ENCODE measurements at places on chromosomes 1 and 21.

DNA sequence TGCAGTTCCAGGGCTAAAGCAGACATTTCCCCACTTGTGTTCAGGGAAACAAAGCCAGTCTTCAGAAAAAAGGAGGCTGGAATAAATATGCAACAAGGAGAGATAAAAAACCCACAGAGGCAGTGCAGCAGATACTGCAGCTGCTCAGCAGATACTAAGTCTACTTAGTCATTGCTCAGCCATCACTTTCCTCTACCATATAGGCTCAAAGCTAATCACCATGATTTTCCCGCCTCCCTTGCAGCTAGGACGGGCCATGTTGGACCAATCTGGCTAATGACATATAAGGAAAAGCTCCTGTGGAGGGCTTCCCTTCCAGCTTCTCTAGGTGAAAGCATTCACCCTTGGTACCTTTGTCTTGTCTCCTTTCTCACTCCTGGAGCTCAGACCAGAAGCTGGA, 10.0 kb upstream of the EFHD2 start:
- no peak for DNase-seq

DNA sequence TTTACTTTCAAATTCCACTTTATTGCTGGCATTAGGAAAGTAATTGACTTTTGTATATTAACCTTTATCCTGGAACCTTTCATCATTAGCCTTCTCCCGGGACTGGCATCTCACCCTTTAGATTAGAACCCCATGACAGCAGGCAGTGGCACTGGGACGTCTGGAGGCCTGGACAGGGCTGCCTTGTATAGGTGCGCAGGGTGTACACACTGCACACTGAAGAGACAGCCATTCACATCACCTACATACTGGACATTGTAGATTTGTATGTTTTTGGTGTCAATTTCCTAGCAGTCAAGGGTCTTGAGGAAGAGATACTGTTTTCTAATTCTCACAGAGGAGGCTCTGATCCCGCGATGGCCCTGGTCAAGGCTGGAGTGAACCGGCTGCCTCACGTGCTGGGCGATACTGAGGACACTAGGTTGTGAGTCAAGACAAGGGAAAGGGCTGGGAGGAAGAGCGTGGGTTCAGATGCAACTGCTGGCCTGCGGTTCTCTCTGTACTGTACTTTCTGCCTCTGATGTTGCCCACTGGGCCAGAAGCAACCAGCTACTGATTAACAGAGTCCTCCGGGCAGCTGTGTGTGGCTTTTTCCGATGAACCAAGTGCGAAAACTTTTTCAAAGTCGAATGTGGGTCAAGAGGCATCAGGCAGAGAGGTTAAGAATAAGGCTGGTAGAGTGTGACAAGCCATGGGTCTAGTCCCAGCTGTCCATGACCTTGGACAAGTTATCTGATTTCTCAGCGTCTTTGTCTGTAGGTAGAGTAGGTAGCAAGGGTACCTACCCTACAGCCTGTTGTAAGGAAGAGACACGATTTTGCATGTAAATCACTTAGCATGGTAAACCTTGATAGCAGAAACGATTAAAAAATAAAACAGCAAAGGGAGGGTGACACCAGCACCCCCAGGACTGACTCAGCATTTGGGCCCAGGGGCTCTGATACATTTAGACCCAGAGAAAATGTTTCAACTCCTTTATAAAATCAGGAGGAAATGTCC, 38.2 kb upstream of the SLC25A33 start:
- DNase-seq: no peak

DNA sequence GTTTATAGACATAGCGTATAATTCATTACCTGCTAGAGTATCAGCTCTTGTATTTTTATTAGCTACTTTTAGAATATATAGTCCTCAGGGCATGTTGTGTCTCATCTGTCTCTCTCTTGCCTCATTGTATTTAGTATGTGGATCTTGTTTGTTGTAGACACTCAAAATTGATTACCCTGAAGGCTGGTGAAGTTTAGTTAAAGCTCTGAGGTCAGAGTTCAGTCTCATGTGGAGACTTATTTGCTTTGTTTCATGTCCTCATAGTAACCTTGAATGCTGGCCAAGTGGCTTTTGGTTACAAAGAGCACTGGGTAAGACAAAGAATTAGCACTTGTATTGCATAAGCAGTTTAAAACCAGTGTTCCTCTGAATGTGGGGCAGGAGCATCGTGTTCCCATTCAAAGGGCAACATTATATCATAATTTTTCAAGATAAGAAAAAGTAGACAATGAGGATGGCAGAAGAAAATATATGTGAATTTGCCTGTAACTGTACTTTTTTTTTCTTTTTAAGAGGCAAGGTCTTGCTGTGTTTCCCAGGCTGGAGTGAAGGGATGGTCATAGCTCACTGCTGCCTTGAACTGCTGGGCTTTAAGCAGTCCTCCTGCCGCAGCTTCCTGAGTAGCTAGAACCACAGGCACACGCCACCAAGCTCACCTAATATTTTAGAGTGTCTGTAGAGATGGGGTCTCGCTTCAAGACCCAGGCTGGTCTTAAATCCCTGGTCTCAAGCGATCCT, 17.4 kb downstream of the CNST start:
- DNase-seq: no peak

- no peak for DNase-seq
Measured at GRCh38 chr1:108585313-108585712, 25.4 kb downstream of the EEIG2 start.

DNA sequence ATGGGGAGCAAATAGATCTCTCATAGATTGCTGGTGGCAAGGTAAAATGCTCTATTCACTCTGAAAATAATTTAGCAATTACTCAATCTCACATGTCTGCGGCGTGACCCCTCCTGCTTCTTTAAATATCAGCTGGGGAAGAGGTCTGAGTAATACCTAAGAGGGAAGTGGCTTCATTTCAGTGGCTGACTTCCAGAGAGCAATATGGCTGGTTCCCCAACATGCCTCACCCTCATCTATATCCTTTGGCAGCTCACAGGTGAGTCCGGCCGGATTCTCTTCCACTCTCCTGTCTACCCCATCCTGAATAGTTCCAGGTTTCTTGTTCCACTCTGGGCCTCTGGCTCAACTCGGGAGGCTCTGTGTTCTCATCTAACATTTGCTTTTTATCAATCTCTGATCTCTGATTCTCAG, at the start of gene SLAMF7:
Gene SLAMF7, plus strand, starts transcription at position 150 of the 414 bp plus-strand sequence. Its CDS starts 55 bp downstream, at position 205.
- DNase-seq: peak; percentile 65

GRCh38 chr1:118982821-118983557, 5.2 kb downstream of the TBX15 start:
- DNase-seq: no peak

- DNase-seq: no peak
Measured at GRCh38 chr1:226086776-226087175, 24.3 kb downstream of the H3-3A start.

DNA sequence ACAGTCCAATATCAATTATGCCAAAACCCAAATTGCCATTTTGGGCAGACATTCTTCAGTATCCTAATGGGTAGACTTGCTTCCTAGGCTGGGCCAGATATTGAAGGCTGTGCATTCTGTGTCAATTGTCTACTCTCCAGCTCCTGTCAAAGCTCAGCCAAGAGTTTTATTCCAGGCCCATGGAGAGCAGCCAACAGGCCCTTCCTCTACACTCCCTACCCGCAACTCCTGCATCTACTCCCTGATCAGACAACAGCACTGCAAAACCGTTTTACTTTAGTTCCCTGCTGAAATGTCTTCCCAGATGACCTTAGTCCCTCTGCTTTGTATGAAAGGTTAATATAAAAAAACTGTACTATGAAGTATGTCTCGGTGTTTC, 6.6 kb upstream of the ADORA3 start:
- DNase-seq: no peak

DNA sequence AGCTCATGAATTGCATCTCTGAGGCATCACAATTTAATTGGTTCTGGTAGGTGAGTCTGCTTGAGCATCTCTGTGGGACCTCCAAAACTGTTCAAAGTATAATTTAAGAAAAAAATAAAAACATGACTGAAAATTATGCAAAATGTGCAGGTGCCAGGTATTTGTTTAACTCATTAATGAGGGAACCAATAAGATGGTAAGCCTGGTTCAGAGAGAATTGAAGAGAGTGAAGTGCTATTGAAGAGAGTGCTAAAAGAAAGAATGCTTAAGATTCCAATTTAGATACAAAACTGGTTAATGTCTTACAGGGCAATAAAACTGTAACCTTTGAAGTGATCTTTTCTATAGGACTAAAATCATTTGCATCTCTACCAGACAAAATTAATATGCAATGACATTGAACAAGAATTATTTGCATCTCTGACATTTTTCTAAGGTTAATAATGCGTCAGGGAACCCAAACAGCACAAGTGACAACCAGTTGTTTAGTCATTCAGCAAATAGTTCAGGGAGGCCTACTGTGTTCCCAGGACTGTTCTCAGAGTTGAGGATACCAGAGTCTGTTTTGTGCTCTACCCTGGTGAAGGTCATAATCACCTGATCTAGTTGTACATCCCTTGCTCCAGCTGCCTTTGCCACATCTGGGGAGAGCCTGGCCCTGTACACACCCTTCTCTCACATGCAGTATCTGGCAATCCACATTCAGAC, 183.5 kb downstream of the PATJ start:
- DNase-seq: no peak

- DNase-seq: no peak
Measured at GRCh38 chr1:232452117-232452516, 177.8 kb downstream of the SIPA1L2 start.

GRCh38 chr1:210072896-210073504, 135.0 kb downstream of the SYT14 start:
- DNase-seq: no peak

DNA sequence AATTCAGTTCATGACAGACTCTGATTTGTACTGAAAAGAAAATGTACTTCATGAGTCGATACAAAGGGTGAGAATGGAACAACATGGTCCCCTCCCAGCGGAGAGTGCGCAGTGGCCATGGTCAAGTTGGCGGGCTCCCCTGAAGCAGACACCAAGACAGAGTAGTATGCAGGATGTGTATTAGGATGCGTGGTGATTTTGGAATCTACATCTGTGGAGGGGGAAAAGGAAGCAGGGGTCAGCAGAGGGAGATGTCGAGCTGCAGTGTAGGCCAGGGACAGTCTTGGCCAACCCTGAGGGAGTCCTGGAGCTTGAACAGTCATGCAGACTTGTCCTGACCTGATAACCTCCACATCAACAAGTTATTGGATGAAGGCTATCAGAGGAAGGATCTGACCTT, 481.0 kb downstream of the OMA1 start:
- DNase-seq: no peak

DNA sequence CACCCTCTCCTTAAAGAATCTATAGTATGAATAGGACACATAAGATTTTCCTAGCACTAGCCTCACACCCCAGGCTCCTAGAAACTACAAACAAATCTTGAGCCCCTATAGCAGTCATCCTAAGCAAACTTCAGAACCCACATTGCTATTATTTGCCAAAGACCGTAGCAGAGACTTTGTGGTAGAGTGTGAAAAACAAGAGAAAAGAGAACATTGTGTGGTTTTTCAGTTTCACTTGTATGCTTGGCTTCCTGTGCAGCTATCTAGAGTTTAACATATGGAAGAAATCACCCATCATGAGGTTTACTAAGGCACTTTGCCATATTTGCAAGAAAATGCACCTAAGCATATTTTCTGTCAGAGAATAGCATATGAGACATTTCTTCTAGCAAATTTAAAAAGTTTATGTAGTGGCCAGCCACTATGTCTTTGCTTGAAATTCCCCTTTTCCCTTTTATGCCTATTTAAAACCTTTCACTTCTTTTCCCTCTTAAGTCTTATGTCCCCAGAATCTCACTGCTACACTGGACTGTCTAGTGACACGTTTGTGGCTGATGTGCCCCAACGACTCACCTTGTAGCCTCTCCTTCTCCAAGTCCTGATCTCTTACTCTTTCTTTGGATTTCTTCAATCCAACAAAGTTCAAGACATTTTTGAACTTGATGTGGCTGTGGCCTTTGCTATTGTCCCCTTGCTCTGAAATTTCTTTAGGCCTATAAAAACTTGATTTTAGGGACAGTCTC, 25.6 kb downstream of the CCDC190 start:
- DNase-seq: no peak

- no peak for DNase-seq
Measured at GRCh38 chr1:78799926-78800325, 150.3 kb downstream of the IFI44 start.

GRCh38 chr1:42951588-42951987, 7.1 kb downstream of the SLC2A1 start:
- DNase-seq: no peak

- DNase-seq: no peak
Measured at GRCh38 chr1:154501423-154502065, 475 bp upstream of the TDRD10 start.

- no peak for DNase-seq
Measured at GRCh38 chr1:110320168-110320518, 19.0 kb upstream of the RBM15 start.

- DNase-seq: no peak
Measured at GRCh38 chr1:228011721-228012311, 5.0 kb downstream of the WNT3A start.

GRCh38 chr1:31753707-31754349, 10.3 kb downstream of the ADGRB2 start:
- no peak for DNase-seq

GRCh38 chr1:221411283-221411682, 330.6 kb downstream of the DUSP10 start:
- DNase-seq: no peak

DNA sequence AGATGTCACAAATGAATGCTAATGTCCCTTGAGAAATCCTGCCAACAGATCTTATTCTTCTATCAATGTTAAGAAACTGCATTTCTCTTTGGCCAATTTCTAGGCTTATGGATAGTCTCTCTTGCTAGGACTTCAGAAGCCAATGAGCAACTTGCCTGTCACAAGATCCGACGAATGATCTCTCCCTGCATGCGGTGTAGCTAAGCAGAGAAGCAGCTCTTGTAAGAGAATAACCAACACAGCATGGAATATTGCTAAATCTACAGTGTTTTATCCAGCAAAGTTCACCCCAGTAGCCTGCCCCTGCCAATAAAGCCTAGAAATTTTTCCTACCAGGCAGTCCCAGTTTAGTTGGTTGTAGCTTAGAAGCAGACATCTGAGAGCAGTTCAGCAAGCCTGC, 2.1 kb upstream of the SLC44A5 start:
- no peak for DNase-seq

GRCh38 chr1:206793620-206794019, 21.3 kb upstream of the IL10 start:
- DNase-seq: no peak

GRCh38 chr1:147478521-147478920, 62.8 kb upstream of the BCL9 start:
- no peak for DNase-seq

- DNase-seq: no peak
Measured at GRCh38 chr1:119827010-119827409, 15.8 kb upstream of the REG4 start.

- no peak for DNase-seq
Measured at GRCh38 chr1:159163614-159164228, 7.7 kb upstream of the CADM3 start.
